NT2/D1 (cell line): ENCODE measurements at places on chromosomes 1 and 21.

DNA sequence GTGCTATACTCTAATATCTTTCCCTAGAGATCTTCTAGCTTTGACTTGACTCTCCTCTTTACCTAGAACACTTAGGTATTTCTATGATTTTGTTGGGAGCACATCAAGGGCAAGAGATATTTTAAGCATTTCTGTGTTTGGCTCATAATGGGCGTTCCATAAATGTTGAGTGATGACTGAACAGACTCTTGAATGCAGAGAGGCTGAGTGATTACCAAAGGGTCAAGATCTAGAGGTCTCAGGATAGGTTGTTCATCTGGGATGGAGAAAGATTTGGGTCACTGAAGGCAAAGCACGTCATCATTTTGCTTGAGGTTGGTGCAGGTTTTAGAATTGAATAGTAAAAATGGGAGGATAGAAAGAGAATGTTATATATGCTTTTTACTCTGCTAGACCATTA lies 705.4 kb upstream of the B3GALT2 start:
- no peak for DNase-seq

- no peak for DNase-seq
Observed at GRCh38 chr1:2483026-2483425, 6.9 kb downstream of the PLCH2 start.

GRCh38 chr1:39995973-39996393 lies 41.0 kb downstream of the MFSD2A start:
- no peak for DNase-seq

GRCh38 chr1:37851782-37852210 lies 7.6 kb downstream of the MTF1 start:
- no peak for DNase-seq

GRCh38 chr1:205294175-205294917 lies 27.2 kb downstream of the NUAK2 start:
- DNase-seq: peak; percentile 96

- DNase-seq: no peak
Observed at GRCh38 chr1:234433563-234434285, 45.3 kb downstream of the TARBP1 start.

GRCh38 chr21:27112186-27112585 lies 145.3 kb upstream of the ADAMTS5 start:
- no peak for DNase-seq

GRCh38 chr1:248714248-248714647 lies 11.7 kb upstream of the OR14I1 start:
- no peak for DNase-seq

GRCh38 chr1:38134294-38134755 lies 87.7 kb upstream of the POU3F1 start:
- no peak for DNase-seq

DNA sequence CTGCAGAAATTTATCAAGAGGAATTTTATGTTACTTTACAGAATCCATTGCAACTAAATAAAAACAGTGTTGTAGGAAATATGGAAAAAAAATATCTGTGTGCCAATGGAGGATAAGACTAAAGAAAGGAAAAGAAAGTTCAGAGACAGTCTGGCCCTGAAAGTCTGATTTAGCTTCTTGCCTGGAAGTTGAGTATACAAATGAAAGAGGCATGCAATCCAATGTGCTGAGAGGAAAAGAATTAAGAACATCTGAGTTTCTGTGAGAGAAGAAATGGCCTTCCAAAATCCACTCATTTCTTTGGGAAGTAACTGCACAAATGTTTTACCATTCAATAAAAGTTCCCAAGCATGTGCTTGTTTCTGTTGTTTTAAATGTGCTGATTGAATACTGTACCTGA lies 65.1 kb downstream of the LHX9 start:
- no peak for DNase-seq

GRCh38 chr1:231357831-231358354 lies 19.8 kb downstream of the SPRTN start:
- DNase-seq: peak; percentile 44

DNA sequence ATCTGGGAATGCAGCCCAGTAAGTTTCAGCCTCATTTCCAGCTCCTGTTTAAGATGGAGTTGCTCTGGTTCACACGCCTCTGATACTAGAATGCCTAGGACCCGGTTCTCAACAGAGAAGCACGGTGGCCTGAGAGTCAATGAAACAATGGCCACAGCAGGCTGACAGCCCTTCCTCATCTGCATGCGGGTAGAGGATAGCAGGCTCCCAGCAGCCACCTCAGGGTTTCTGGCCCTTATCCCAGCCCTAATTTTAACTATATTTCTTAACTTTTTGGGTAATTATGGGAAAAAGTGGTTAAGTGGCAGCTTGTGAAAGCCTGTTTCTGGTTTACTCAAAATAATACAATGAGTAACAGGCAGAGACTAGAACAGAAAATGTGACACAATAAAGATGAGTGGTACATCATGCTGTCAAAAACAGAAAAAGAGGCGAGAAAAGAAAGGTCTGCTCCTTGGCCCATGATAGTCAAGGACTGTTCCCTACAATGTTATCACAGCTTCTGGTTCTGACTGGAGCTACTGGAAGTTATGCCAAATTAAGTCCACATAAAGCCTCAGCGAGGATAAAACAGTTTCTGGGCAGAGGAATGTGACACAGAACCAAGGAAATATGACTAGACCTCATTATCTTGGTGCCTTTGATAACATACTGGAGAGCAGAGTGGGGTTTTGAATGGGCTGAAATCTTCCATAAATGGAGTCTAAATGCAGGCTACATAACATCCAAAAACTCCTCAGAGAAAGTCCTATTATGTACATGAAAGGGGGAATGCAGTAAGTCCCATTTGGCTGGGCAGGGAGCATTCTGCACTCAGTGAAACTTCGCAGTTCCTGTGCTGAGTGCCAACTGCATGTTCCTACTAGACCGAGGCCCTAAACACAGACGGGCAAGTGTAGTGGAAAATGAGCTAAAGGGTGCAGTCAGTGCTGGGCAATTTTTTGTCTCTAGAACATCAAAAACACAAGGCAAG lies 92.1 kb downstream of the NIBAN1 start:
- DNase-seq: no peak

GRCh38 chr1:36803868-36804570 lies 230.3 kb downstream of the GRIK3 start:
- DNase-seq: peak; percentile 71

DNA sequence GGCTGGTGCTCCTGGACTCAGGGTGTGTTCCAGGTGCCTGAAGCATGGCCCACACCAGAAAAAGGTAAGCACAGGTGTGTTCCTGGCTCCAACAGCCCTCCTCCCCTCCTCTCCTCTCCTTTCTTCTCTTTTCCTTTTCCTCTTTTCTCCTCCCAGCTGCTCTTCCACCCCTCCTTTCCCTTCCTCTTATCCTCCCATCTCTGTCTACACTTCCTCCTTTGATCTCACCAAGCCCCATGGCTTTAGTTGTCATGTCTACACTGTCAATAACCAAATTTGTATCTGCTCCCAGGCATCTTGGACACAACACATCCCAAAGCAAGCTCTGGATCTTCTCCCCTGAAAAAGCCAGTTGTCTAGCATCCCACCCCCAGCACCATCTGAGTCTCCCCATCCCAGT lies 56.7 kb upstream of the LAPTM5 start:
- DNase-seq: no peak

DNA sequence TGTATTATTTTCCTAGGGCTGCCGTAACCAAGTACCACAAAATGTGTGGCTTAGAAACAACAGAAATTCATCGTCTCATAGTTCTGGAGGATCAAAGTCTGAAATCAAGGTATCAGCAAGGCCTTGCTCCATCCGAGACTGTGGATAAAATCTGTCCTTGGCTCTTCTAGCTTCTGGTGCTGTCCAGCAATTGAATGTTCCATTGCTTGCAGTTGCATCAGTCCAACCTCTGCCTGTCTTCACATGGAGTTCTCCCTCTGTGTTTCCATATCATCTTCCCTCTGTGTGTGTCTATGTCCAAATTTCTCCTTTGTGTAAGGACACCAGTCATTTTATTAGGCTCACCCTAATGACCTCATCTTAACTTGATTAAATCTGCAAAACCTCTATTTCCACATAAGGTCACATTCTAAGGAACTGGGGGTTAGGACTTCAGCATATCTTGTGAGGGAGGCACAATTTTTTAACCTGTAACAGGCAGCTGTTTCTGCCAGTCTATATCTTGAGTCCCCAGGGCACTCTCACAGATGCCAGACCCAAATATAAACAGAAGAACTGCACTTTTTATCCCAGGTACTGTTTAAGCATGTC lies 84.2 kb downstream of the ERG start:
- no peak for DNase-seq

GRCh38 chr1:15833069-15833679 lies 14.3 kb upstream of the SPEN start:
- no peak for DNase-seq

DNA sequence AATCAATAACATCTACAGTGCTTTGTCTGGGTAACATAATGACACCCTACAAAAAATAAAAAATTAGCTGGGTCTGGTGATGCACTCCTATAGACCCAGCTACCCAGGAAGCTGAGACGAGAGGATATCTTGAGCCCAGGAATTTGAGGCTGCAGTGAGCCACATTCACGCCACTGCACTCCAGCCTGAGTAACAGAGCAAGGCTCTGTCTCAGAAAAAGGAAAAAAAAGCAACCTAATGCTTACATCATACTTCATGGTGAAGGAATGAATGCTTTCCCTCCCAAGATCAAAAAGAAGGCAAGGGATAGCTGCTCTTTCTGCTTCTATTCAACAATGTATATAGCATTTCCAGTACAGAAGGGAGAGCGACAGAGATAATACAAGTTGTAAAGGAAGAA lies 24.2 kb upstream of the CTTNBP2NL start:
- DNase-seq: no peak

GRCh38 chr1:125119024-125119441 lies 3934.3 kb downstream of the SRGAP2C start:
- no peak for DNase-seq

DNA sequence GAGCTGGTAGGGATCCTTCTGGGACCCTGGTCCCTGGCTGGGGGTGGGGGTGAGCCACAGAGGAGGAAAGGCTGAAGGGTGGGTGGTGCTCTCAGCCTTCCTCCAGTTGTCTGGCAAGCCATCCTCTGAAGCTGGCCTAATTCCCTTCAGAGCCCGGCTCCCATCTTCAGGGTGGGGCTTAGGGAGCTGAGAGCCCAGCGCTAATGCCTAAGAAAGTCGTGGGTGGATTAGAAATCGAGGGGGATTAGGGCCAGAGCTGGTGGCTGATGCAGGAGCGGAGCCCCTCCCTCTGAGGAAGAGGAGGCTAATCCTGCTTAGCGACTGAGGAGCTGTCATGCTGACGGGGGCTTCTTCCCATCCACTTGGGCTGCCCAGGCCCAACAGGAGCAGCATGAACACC lies 30.8 kb upstream of the DMBX1 start:
- no peak for DNase-seq

- DNase-seq: no peak
Observed at GRCh38 chr1:27087371-27088220, 67.3 kb downstream of the SLC9A1 start.

GRCh38 chr1:179127163-179127895 lies 45.5 kb downstream of the TOR3A start:
- no peak for DNase-seq

DNA sequence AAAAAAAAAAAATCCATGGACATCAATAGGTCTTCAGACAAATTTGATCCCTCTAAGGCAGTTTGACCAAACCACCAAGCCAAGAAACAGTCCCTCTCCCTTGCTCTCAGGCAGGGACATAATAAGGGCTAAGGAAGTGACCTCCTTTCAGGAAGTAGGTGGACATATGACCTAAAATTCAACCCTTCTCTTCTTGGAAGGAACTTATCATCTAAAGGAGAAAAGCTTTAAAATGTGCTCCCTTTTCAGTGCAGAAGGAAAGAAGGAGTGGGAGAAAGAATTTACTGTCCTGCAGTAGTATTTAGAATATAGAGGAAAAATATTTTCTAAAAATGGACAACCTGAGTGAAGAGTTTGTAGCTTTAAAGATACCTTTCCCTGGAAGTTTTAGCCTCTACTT lies 118.1 kb downstream of the DTL start:
- no peak for DNase-seq

DNA sequence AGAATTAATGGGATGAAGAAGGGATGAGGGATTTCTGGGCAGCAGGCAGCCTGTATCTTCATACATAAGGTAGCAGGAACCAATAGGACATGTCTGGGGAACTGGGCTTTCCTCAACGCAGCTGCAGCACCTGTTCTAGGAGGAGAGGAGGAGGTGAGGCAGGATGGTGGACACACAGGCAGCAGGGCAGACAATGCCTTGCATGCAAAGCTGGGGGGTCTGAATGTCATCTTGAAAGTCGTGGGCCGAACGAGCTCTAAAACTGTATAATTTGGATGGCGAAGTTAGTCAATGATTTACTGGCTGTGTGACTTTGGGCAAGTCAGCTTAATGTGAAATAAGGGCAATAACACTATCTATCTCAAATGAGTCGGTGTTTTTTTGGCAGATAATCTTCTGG lies 124.4 kb downstream of the BEND5 start:
- no peak for DNase-seq

DNA sequence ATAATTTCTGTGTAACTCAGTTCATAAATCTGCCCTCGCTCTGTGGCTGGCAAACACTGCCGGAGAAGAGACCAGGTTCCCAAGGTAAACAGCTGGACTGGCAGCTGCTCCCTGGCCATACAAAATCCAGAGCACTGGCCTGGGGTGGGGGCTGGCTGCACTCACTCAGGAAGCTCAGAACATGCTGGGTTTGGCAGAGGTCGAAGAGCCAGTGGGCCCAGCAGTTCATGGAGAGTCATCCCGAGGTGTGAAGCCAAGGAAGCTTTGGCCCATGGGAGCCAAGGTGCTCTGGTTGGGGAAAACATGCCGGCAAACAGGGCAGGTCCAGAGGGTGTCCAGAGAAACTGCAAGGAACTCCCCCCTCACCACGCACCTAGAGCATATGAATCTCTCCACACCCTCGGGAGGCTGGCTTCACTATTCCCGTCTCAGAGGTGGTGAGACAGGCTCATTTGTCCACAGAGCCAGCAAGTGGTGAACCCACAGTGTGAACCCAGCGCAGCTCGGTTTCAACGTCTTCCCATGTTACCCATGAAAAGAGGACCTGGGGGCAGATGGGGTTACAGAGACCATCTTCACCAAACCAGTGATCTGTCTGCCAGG lies 102.4 kb downstream of the DMRTB1 start:
- no peak for DNase-seq

- DNase-seq: no peak
Observed at GRCh38 chr1:44759077-44759476, 16.3 kb upstream of the RPS8 start.
